ENCODE measurements at places on chromosomes 12 and 14.

DNA sequence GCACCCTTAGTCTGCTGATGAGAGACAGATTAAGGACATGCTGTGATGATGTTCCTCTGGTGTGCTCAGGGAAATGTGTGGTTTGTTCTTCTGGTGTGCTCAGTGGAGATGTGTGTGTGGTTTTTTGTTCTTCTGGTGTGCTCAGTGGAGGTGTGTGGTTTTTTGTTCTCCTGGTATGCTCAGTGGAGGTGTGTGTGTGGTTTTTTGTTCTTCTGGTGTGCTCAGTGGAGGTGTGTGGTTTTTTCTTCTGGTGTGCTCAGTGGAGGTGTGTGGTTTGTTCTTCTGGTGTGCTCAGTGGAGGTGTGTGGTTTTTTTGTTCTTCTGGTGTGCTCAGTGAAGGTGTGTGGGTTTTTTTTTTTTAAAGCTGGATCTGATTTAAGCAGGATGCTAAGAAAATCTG, 15.4 kb downstream of the PIWIL1 start:
- DNase-seq: no peak

DNA sequence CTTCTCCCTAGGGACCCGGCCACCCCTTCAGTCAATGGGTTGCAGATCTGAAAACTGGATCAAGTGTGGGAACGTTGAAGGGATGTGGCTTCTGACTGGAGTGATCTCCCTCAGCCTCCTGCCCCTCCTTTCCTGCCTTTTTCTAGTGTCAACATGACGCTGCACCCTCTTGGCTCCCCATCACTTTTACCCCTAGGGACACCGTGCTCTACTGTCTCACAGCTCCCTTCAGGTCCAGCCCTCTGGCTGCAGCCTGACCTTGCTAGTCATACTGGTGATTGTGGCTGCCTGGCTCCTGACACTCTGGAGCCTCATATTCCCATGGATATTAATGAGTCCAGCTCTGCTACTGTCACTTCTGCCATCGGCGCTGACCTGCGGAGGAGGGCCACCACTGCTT, 51.5 kb upstream of the RASSF3 start:
- no peak for DNase-seq

DNA sequence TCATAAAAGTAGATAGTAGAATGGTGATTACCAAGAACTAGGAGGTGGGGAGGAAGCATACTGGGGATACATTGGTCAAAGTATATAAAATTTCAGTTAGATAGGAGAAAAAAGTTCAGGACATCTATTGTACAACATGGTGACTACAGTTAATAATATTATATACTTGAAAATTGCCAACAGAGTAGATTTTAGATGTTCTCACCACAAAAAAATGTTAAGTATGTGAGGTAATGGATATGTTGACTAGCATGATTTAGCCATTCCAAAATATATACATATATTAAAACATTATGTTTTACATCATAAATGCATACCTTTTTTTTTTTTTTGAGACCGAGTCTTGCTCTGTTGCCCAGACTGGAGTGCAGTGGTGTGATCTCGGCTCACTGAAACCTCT, 31.0 kb downstream of the TMEM116 start:
- peak; percentile 30 for DNase-seq

DNA sequence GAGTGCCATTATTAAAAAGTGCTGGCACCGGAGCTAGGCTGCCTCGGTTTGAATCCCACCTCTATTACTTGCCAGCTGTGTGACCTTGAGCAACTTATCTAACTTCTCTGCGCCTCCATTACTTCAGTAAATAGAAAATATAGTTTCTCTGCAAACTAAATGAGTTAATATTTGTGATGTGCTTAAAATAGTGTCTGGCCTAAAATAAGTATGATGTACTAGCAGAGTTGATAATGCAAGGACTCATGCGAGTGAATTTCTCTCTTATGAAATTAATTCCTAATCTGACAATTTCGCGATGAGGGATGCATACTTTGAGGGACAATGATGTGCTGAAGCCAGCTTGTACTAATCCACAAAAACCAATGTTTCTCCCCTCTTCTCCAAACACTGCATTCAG, 180.8 kb upstream of the NTF3 start:
- no peak for DNase-seq

DNA sequence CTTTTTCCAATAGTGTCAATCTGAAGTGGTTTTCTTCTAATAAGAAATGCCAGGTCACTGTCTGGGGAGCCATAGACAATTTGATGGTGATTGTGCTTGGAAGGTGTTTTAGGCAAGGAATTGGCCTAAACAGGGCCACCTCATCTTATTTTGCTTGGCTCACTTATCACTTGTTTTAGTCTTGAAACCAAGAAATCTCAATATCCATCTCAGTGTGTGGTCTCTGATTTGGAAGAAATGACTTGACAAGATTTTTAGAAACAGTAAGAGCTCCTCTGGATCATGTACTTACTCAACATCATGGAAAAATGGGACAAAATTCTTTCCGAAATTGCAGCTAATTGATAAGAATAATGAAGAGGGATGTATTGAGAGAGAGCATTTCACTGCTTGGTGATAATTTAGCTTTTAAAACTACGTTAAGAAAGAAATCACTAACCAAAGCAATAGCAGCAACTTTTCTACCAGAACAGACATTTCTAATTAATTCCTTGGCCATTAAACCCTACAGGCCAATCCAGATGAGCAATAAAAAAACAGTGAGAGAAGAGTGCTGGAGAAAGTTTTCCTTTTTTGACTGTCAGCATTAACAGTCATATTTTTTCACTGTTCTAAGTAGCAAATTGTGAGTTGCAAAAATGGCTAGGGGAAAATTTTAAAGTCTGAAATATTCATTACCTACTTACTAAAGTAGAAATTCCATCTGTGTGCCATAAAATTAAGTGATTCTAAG, 157.3 kb downstream of the AEBP2 start:
- no peak for DNase-seq

DNA sequence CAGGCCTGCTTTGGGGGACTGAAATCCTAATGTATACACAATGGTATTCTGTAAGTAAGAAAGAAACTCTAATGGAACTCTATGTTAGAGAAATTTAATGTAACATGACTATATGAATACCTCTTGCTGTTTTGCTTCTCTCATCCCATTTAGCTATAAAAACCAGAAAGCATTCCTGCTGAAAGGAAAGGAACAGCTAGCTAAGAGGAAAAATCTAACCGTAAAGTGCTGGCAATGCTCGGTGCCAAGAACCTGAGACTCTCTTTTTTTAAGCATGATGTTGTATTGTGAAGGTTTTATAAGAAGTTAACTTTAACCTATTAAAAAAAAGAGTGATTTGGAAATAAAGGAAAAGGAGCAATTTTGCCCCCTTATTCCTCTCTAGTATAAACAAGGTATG, 75.6 kb upstream of the DACT1 start:
- DNase-seq: no peak

- no peak for DNase-seq
These were observed 887.4 kb upstream of the NOVA1 start for GRCh38 chr14:27485193-27485592.

- DNase-seq: peak; percentile 89
These were observed 207.9 kb upstream of the BCL2L14 start for GRCh38 chr12:11862798-11863197.

DNA sequence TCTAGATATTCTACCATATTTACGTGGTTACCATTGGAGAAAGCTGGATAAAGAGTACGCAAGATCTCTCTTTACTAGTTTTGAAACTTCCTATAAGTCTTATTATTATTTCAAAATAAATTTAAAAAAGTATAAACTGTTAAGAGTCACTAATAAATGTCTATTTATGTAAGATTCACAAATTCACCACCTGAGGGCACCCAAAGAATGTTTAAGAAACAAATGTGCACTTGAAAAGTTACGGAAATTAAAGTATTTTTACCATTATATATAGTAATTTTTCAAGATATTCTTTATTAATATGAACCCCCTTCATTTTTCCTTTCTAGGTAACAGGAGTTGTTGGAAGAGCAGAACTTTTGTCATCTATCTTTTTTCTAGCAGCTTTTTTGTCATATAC, 11.9 kb downstream of the TMTC3 start:
- peak; percentile 70 for DNase-seq

DNA sequence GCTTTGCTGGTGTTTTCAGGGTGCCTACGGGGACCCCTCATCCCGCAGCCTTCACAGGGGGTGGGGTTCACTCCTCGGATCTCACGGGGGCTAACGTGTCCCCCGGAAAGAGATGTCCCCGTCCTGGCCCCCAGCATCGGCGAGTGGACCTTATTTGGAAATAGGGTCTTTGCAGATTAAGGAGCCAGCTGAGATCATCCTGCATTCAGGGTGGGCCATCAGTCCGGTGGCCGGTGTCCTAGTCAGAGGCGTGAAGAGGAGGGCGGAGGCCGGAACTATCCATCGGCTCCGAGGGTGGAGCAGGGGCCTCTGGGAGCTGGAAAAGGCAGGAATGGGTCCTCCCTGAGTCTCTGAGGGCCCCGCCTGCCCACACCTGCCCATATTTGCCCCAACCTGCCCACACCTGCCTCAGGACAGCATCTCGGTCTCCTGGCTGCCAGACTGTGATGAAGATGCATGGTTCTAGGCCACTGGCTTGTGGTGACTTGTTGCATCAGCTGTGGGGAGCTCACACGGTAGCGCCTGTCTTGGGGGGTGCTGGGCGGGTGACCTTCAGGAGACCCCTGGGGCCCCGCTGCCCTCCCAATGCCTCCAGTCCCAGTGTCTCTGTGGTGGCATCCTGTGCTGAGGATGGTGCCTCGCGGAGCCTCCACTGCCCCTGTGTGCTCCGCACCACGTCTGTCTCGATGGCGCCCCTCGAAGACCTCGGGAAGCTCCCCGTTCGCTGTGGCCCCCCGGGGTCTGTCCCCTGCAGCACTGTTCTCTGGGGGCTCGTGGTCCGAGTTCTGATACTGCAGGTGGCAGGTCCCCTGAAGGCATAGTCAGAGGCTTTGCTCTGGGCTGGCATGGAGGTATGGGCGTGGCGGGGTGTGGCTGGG, 14.7 kb downstream of the NOC4L start:
- no peak for DNase-seq

- peak; percentile 55 for DNase-seq
These were observed 70.2 kb upstream of the TBX5 start for GRCh38 chr12:114476159-114476558.

GRCh38 chr12:43069768-43070221, 480.2 kb upstream of the PRICKLE1 start:
- no peak for DNase-seq

GRCh38 chr14:57326253-57326652, 57.5 kb downstream of the AP5M1 start:
- no peak for DNase-seq

- no peak for DNase-seq
These were observed at the start of gene CRIP1 for GRCh38 chr14:105486163-105486973. TSS of gene CRIP1 (plus strand) at chr14:105486886. CDS start at chr14:105487260, 374 bp downstream.

DNA sequence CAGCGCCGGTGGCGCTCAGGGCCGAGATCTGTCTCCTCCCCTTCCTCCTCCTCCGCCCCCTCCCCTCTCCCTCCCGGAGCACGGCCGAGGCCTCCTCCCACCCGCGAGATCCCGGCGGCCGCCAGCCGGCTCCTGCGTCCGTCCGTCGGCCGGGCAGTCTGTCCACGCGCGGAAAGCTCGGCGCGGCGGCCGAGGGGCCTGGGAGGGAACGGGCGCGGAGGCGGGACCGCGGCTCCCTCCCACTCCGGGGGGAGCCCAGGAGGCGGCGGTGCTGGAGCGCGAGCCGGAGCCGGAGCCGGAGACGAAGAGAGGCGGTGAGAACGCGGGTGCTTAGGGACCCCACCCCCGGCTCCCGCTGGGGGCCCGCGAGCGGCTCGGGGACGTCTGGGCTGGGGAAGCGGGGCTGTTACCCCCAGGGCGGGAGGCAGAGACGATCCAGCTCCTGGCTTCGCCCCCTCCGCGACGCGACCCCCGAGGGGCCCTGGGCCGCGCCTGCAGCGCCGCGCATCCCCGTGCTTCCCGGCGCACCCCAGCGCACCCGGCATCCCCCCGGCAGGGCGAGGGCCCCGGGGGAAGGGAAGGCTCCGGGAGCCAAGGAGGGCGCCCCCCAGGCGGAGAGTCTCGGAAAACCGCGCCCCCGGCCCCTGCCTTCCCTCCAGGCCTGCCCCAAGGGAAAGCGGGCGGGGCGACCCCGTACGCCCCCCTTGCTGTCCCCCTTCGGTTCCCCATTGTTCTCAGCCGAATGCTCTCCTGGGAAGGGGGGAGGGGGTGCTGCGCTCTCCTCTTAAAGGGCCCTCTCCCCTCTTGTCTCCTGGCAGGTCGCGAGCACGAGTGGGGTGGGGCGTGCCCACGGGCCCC, at the start of gene DTX1:
Gene DTX1, plus strand, starts transcription at position 100 of the 858 bp plus-strand sequence. CDS start 1,463 bp downstream, outside the sequence.
- no peak for DNase-seq

GRCh38 chr12:80752464-80752863, 35.8 kb downstream of the MYF5 start:
- no peak for DNase-seq

- DNase-seq: peak; percentile 35
These were observed 190.2 kb upstream of the HMGA2 start for GRCh38 chr12:65634061-65634460.

- DNase-seq: no peak
These were observed 144.6 kb downstream of the TTC7B start for GRCh38 chr14:90671382-90672234.

DNA sequence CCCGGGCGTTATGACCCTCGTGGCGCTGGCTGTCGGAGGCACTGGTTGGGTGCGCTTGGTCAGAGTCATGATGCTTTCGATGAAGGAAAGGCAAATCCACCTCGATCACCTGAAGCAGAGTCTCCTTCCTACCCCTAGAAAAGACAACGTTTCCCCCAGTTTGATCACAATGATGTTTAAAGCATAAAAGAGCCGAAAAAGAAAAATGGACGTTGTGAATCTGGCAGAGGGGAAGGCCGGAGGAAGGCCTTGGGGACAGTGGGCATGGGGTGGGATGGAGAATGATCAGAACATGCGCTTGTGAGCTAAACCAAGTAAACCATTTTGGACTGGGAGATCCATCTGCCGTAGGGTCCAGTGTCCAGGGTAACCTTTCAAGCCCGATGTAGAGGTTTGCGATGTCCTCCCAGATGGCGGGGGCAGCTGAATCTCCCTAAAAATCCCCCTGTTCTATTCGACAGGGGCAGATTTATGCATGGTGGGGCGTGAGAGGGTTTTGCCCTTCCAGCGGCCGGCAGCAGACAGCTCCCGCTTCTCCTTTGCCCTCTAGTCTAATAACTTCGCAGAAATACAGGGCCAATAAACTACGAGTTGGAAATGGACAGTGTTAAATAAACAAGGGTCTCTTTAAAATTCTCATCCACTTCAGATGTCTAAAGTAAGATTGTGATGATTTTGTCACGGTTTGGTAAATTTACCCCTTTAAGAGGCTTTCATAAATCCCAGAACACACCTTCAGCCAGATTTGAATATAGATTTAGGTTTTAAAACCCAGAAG, 2.3 kb upstream of the OTX2 start:
- DNase-seq: no peak

DNA sequence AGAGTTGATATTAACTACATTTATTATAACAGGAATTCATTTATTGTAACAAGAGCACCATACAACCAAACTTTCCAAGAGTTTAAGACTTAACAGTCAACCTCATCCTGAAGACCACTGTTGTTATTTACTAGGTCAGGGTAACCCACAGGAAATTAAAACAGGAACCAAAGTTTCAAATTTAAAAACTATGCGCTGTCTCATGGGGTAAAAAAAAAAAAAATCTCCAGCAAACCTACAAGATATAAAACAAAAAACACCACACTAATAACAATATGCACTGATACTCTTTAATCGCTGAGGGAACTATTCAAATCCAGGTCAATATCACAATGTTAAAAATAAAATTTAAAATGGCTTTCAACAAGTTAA, 44.5 kb downstream of the FOXN3 start:
- DNase-seq: no peak

GRCh38 chr14:68894802-68895703, 84.0 kb downstream of the ACTN1 start:
- DNase-seq: no peak
